ENCODE measurements at places on chromosomes 1 and 21.

GRCh38 chr1:170146720-170147263, 1.0 kb downstream of the NTMT2 start:
- no peak for DNase-seq

DNA sequence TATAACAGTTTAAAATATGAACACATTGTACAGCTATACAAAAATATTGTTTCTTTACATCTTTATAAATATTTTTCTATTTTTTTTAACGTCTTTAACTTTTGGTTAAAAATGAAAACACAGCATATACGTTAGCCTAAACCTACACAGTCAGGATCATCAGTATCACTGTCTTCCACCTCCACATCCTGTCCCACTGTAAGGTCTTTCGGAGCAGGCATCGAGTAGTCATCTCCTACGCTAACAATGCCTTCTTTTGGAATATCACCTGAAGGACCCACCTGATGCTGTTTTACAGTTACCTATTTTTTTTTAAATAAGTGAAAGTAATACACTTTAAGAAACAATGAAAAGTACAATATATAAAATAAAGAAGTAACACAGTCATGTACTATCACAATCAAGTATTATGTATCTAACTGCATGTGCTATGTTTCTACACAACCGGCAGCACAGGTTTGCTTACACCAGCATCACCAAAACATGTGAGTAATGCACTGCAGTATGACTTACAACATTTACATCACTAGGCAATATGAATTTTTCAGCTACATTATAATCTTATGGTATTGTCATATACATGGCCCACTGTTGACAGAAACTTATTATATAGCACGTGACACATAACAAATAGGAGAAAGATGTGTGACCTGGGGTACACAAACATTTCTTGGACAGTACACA, 254.4 kb downstream of the AKT3 start:
- DNase-seq: no peak

GRCh38 chr1:88990426-88990825, 2.0 kb downstream of the KYAT3 start:
- no peak for DNase-seq

- no peak for DNase-seq
These were observed 167.2 kb downstream of the CYYR1 start for GRCh38 chr21:26405735-26406361.

GRCh38 chr1:179081687-179082332, at the start of gene TOR3A:
Gene TOR3A (plus strand): TSS chr1:179082070. CDS start chr1:179082129, 59 bp downstream.
- peak; percentile 71 for DNase-seq

DNA sequence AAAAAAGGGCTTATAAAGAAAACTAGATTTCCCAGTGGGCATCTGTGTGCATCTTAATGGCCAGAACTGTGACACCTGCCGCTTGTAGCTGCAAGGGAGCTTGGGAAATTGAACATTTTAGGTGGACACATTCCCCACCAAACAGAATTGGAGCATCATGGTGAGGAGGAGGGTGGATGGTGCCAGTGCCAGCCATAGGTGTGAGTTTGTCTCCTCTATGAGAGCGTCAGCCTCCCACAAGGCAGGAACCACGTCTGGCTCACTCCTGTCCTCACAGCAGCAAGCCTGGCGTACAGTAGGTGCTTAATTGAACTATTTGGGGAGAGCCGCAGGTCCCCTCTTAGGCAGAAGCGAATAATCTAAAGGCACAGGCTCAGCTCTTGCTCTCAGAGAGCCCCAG, 124.5 kb upstream of the TMEM51 start:
- DNase-seq: no peak

DNA sequence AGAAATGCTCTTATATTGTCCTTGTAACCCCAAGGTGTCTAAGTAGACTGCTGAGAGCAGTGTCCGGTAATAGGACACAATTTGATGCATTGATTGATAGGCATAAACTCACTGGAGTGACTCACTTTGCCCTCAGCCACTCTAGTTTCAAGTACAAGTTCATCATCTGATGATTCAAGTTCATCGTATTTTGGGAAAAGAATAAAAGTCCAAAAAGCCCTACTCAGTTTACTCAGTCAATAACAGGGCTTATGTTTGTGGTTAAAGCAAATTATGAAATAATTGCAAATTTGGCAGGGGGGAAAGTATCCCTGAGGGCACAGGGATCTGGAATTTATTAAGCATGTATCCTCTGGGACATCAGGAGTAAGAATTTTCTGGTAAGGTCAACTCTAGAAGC, 7.6 kb upstream of the ATF3 start:
- no peak for DNase-seq

DNA sequence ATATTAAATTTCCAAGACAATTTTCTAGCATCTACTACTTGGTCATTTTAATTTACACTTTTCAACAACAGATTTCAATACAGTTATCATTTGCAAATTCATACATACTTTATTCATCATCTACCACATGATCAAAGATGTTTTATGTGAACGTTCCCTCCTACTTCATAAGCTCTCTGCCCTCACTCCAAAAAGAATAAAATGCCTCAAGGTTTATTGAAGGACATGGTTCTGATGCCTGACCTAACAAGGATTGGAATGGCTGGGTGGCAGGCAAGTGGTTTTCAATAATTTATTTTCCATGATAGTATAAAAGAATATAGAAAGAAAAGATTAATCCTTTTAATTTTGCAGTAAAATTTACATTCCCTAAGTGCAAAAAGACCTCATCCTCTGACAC, 5.4 kb downstream of the CDKN2C start:
- no peak for DNase-seq

GRCh38 chr1:8889925-8890785, 11.7 kb upstream of the ENO1 start:
- DNase-seq: peak; percentile 35

GRCh38 chr21:16537501-16537900, 807.7 kb downstream of the USP25 start:
- DNase-seq: no peak

GRCh38 chr1:17777818-17778217, 22.7 kb downstream of the ACTL8 start:
- no peak for DNase-seq

- DNase-seq: no peak
These were observed 31.6 kb downstream of the FMO4 start for GRCh38 chr1:171345536-171345935.

- no peak for DNase-seq
These were observed 49.7 kb downstream of the PGM1 start for GRCh38 chr1:63642901-63643300.

- DNase-seq: no peak
These were observed 31.5 kb downstream of the TMCO1 start for GRCh38 chr1:165737196-165737595.

GRCh38 chr1:48048980-48049379, 51.8 kb upstream of the TRABD2B start:
- no peak for DNase-seq

- DNase-seq: no peak
These were observed 28.0 kb upstream of the LSS start for GRCh38 chr21:46256501-46256994.

DNA sequence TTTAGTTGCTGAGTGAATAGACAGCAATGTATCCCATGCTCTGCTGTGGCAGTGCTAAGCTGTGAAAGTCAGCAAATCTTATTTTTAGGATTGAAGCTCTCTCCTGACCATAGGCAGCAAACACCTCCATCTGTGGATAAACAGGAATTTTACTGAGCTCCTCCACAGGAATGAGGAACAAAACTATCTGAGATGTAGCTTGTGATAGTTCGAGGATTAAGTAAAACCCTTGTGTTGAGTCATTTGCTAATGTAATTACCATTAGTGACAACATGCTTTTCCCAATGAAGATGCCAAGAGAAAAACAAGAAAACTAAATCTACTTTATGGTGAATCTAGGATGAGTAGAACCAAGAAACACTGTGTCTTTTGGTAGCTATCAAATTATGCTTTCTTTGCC, 122.7 kb downstream of the CLEC20A start:
- no peak for DNase-seq

DNA sequence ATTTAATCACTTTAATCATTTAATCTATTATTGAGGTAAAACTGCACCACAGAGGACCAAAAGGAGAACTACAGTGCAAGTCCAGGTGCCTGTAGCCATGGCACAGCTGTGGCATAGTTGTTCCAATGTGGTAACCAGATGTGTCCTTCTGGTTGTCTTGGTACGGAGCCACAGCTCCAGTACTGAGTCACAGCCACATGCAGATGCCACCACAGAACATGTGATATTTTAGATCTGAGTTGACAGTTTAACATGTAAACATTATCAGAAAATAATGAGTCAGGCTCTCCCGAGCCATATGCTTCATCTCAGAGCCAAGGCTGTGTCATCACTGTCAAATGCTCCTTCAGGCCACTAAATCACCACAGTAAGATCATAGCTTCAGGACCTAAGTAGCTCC, 56.4 kb upstream of the RGS7 start:
- DNase-seq: no peak

GRCh38 chr1:31977385-31978131, 36.1 kb upstream of the KHDRBS1 start:
- peak; percentile 44 for DNase-seq

All from SW 1271 (cell line).